ENCODE measurements at places on chromosomes 16 and 17.
A peak's percentile ranks its signal among the peaks of the same experiment; 100 is the strongest.

- DNase-seq, result no peak
Measured at GRCh38 chr16:82993926-82994325, 367.2 kb downstream of the CDH13 start.

DNA sequence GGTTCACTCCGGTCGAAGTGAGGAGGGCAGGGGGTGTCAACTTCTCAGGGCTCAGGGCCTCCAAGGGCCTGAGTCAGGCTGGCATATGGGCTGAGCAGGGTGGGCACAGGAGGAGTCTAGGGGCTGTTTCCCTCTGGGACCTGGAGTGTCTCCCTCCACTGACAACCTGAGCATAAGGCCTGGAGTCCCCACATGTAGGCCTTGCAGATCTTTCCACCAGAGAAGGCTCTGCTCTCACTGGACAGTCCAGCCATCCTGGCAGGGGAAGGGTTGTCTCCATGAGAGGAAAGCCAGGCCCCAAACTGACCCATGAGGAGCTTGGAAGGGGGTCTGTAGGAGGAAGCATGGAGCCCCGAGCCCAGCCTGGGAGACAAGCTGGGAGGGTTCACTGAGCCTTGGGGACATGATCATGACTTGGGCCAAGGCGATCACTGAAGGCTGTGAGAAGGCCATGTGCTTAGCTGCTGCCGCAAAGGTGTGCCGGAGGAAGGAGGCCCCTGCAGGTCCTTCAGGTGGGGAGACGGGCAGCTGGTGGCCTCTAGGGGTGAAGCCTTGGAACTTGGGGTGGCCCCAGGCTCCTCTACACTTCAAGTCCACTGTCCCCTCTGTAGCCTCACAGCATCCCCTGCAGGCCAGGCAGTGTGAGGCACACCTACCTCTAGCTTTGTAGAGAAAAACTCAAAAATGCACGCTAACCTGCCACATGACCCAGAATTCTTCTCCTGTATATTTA, 9.9 kb downstream of the CMTM2 start:
- DNase-seq, result peak; percentile 84

- DNase-seq, result no peak
Measured at GRCh38 chr17:7294614-7295153, at the start of gene YBX2. Gene YBX2, minus strand, starts transcription at chr17:7294639. Its CDS starts 139 bp downstream, at chr17:7294500.

GRCh38 chr17:4276514-4276913, 12.7 kb upstream of the ANKFY1 start:
- no peak for DNase-seq

GRCh38 chr17:27616414-27616813, 14.6 kb upstream of the LGALS9 start:
- no peak for DNase-seq

DNA sequence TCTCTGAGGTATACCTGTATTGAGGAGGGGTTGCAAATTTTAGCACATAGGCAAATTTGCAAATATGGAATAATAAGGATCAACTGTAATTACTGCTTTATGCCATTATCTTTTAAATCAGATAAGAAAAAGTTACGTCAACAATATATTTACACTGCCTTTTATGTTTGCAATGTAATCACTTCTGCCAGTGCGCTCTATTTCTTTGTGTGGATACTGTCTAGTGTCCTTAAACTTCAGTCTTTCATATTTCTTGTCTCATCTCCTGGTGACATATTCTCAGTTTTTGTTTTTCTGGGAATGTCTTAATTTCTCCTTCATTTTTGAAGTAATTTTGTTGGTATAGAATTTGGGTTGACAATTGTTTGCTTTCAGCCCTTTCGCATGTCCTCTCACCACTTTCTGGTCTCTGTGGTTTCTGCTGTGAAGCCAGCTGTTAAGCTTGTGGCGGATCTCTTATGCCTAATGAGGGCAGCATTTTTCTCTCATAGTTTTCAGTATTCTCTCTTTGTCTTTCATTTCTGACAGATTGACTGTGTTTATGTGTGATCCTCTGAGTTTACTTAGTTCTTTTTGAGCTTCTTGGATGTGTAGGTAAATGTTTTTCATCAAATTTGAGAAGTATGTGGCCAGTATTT, 37.6 kb upstream of the ABCC11 start:
- DNase-seq, result no peak

GRCh38 chr17:18226284-18226945, 980 bp downstream of the LLGL1 start:
- DNase-seq, result peak; percentile 7

- no peak for DNase-seq
Measured at GRCh38 chr17:16449121-16449570, 33.8 kb downstream of the TRPV2 start.

GRCh38 chr16:13896543-13897182, 23.3 kb upstream of the ERCC4 start:
- no peak for DNase-seq

GRCh38 chr16:88924834-88925539, 52.0 kb downstream of the CBFA2T3 start:
- no peak for DNase-seq

DNA sequence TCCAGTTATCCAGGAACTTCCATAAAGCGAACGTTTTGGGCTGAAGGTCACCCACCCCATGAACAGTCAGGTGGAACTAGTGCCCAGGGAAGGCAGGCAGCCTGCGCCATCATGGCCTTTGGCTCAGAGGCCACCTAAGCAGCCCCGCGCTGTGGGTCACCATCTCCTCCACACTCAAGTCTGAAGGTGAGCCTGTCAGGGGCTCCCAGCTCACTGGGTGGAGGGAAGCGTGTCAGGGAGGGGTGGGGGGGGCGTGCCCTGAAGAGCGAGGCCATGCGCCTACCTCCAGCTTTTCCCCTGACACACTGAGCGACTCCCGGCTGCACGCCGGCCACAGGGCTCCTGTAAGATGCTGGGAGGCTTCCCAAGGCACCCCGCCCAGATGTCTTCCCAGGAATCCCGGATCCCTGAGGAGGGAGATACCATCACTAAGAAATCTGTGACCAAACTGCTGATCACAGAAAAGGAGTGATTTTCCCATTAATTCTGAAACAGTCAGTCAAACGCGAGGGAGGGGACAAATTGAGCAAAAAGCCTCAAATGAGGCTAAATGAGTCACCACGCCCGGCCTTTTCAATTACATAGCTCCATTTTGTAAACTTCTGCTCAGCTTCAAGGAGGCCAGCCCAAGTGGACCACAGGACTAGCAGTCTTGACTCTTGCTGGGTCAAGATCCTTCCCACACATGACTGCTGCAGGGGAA, 26.5 kb upstream of the SLC25A19 start:
- DNase-seq, result peak; percentile 95

GRCh38 chr17:22374741-22375140, 682.4 kb downstream of the KCNJ18 start:
- DNase-seq, result no peak

- no peak for DNase-seq
Measured at GRCh38 chr16:54110016-54110981, 176.3 kb downstream of the IRX3 start.

DNA sequence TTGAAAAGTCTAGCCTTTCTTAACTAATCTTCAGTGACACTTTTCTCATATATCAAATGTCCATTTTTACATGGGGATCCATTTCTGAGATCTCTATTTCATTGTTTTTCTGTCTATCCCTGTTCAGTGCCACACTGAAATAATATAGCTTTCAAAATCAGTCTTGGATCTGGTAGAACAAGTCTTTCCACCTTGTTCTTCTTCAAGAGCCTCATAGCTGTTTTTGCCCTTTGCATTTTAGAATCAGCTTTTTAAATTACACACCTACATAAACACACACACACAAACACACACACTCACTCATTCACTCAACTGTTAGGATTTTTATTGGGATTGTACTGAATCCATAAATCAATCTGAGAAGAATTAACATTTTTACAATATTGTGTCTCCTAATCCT, 19.2 kb downstream of the GSDMB start:
- no peak for DNase-seq

- DNase-seq, result no peak
Measured at GRCh38 chr16:86037999-86038925, 139.3 kb downstream of the IRF8 start.

DNA sequence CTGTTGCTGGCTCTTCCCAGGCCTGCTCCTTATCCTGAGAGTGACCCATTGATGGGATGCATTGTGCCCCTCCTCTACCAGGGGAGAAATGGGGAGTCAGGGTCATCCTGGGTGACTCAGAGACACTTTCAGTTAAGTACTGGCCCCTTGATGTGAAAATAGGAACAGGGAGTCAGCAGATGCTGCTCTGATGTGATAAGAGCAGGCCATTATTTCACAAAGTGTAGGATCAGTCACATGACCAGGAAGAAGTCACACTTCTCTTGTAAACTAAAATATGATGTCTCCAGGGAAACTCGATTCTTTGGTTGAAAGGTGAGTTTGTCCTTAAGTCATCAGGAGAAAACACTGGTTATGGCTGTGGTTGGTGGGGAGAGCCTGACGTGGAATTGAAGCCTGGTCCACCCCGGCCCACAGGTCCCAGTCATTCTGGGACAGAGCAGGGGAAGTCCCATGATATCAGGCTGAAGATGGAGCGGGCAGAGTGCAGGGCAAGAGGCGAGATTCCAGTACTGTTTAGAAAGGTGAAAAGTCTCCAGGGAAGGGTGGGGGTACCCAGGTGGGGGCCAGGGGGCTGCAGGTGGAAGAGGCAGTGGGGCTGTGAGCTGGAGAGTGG, 88.6 kb upstream of the NLRP1 start:
- peak; percentile 66 for DNase-seq

DNA sequence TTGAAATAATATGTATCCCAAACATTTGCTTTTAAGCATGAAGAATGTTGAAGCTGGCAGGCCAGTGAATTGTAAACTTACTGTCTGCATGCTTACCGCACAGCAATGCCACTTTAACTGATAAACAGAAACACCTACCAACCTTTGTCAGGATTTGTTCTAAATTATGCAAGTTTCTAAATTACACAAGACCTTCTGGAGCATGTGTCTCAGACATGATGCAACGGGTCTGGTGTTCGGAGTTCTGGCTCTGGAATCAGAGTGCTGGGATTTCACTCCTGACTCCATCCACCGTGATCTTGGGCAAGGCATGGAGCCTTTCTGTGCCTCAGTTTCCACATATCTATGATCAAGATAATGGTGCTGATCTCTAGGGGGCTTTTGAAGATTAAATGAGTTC, 111.2 kb downstream of the CCT6B start:
- peak; percentile 45 for DNase-seq

DNA sequence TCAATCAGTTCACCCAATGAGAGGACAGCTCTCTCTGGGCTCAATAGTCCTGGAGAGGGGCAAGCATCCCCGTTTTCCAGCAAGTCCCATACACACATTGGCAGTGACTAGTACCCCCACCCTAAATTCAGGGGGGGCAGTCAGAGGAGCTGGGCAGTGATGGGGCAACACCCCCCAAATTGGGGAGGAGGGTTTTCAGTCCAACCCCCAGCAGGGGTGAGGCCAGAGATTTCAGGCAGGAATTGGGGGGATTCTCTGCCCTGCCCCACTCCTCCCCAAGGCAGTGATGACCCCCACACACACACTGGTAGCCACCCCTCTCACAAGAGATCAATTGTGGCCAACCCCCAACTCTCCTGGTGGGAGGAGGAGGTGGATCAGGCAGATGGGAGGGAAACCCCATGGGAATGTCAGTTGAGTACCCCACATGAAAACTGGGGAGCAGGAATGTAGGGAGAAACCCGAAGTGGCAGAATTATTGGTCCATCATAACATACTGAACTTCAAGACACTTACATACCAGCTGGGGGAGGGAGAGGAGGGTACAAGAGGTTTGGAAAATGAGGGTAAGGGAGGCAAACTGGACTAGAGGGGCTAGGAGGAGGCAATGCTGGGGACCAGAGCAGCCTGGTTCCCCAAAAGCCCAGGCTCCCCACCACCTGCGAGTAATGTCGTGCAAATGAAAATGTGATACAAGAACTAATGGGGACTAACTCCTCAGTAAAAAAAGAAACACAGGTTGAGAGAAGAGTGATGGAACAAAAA, 3.1 kb downstream of the VAMP2 start:
- DNase-seq, result no peak

- no peak for DNase-seq
Measured at GRCh38 chr17:40926341-40926740, 11.1 kb downstream of the KRT23 start.

DNA sequence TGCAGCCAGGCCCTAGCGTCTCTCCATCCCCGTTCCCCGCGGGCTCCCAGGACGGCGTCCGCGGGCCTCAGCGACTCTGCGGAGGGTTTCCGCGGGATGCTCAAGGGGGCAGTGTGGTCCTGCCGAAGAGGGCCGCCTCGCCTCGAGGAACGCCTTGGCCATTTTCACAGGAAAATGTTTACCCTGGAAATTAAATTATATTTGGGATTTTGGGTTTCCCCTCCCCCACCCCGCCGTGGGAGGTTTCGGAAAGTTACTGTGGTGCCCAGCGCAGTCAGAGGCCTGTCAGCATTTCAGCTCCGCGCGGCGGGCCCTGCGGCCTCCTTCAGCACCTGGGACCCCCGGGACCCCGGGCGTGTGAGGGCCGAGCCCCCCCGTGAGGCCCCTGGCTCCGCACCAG, 94.5 kb downstream of the PCTP start:
- peak; percentile 34 for DNase-seq

GRCh38 chr16:68091380-68092261, 6.5 kb downstream of the NFATC3 start:
- no peak for DNase-seq

DNA sequence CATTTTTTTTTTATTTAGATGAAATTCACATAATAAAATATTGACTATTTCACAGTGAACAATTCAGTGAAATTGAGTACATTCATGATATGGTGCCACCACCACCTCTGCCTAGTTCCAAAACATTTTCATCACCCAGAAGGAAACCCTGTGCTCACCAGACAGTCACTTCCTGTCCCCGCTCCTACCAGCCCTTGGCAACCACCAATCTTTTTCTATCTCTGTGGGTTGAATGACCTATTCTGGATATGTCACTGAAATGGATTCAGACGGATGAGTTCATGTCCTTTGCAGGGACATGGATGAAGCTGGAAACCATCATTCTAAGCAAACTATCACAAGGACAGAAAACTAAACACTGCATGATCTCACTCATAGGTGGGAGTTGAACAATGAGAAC, 40.5 kb downstream of the ATP2C2 start:
- no peak for DNase-seq

DNA sequence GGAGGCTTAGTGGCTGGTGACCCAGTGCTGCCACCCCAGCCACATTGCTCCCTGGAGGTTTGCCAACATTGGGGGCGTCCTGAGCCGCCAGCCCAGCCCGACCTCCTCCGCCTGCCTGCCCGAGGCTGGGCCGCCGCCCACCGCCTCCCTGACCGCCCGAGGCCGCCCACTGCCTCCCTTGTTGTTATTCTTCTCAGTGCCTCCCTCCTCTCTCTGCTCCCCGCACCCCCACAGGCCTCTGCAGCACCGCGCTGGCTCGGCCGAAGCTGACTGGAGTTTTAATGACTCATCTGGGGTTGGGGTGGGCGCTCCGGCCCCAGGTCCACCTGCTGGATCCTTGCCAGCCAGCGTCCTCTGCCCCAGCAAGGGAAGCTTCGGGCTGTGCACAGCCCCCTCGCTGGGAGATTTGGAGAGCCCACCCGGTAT, 102.5 kb downstream of the RBFOX3 start:
- no peak for DNase-seq

- no peak for DNase-seq
Measured at GRCh38 chr16:638034-638543, 2.0 kb upstream of the METTL26 start.

- DNase-seq, result no peak
Measured at GRCh38 chr16:681746-682427, 1.7 kb downstream of the STUB1 start.
